ENCODE measurements at places on chromosomes 5 and 9.

DNA sequence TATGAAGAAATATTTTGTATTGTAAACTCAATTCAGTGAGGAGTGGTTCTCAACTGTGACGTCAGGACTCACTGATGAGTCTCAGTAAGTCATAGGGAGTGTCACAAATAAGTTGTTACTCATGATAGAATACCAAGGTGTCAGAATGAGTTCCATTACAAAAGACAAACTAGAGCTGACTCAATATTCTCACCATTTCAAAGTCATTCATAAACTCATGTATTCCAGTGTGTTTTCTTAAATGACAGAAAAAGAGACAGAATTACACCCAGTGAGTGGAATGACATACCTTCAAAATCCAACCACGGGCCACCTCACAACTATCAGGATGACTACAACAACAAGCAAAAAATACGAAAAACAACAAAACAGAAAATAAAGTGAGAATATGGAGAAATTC is 321.5 kb downstream of the ENC1 start:
- no peaks in the 10 kb centered on the region for H3K36me3 ChIP-seq
- H3K4me1 ChIP-seq, result peaks cover 49% of the 10 kb centered on the region
- no peak overlapping the region for H3K4me3 ChIP-seq
- no peak for DNase-seq
- peak overlapping the region; percentile 98 for H3K27ac ChIP-seq
- H3K27me3 ChIP-seq, result no peaks in the 10 kb centered on the region

DNA sequence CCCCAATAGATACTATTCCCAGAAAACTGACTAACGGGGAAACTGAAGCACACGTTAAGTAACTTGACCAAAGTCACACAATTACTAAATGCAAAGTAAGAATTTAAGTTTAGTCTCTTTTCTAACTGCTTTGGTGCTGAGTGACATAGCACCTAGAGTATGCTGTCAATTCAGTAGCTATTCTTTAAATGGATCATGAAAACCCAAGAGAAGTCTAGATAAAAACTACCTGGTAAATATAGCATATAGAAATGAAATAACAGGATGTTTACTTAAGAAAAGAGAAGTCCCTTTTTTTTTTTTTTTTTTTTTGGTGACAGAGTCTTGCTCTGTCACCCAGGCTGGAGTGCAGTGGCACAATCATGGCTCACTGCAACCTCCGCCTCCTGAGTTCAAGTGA is 129.2 kb downstream of the PDE4D start:
- H3K27me3 ChIP-seq, result no peaks in the 10 kb centered on the region
- no peaks in the 10 kb centered on the region for H3K36me3 ChIP-seq
- no peak overlapping the region for H3K4me3 ChIP-seq
- no peak for DNase-seq
- H3K27ac ChIP-seq, result no peak overlapping the region
- H3K4me1 ChIP-seq, result peaks cover 63% of the 10 kb centered on the region

- no peak overlapping the region for H3K27ac ChIP-seq
- H3K4me3 ChIP-seq, result no peak overlapping the region
- H3K36me3 ChIP-seq, result no peaks in the 10 kb centered on the region
- no peak for DNase-seq
These were observed 304.5 kb upstream of the ZNF608 start for GRCh38 chr5:125050926-125051325.

DNA sequence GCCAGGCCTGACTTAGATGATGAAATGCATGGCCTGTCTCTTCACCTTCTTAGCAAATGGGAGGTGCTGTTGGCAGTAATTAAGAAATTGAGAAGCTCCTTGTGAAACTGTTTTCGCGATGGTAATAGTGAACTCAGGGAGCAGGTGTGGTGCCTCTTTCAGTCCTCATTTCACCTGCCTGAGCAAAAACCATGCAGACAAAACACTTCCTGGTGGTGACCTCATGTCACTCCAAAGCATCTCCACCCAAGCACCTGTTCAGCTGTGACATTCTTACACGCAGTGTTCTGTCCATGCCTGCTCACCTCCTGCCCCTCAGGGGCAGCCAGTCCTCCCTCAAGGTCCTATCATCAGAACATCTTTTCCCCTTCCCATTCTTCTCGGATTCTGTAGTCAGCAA is 146.5 kb downstream of the CD180 start:
- no peak for DNase-seq
- no peaks in the 10 kb centered on the region for H3K27me3 ChIP-seq
- peaks cover 4% of the 10 kb centered on the region for H3K4me1 ChIP-seq
- H3K4me3 ChIP-seq, result no peak overlapping the region
- H3K36me3 ChIP-seq, result 0 out of 2 replicates have a peak, but pooled peaks cover 5% of the 10 kb centered on the region

DNA sequence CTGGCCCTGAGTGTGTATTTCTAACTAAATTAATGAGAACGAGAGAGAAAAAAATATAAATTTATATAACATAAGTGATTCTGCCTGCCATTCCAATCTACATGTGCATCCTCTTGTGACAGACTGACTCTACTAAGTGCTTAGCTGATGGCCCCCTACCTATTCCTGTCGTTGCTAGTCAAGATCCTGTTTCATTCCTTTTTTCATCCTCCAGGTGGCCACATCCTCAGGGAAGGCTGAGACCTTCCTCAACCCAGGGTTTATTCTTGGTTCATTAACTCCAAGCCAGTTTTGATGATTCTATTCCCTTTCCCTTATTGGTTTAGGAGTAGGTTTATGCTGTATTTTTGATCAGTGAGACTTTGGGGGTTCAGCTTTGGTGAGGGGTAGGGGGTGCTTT is 201.3 kb downstream of the C9orf152 start:
- DNase-seq, result no peak
- H3K27me3 ChIP-seq, result no peaks in the 10 kb centered on the region
- H3K36me3 ChIP-seq, result no peaks in the 10 kb centered on the region
- H3K4me3 ChIP-seq, result no peak overlapping the region
- H3K27ac ChIP-seq, result no peak overlapping the region

GRCh38 chr9:135040892-135041291 is 46.6 kb upstream of the OLFM1 start:
- DNase-seq, result no peak
- H3K36me3 ChIP-seq, result no peaks in the 10 kb centered on the region
- H3K4me1 ChIP-seq, result no peaks in the 10 kb centered on the region

DNA sequence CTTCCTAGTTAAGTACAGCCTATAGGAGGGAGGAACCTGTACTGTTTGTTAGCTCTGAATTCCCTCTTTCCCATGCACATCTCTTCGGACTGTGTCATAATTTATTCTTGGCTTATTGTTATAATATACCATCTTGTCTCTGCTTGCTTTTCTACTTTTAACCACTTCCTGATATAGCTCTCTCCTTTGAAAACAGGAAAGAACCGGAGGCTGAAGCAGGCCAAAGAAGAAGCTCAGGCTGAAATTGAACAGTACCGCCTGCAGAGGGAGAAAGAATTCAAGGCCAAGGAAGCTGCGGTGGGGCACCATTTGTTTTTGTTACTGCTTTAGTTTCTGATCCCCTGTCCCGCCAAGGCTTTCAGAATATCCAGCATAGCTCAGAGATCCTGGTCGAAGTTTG is 4.8 kb downstream of the ATP6V1G1 start:
- no peak overlapping the region for H3K4me3 ChIP-seq
- H3K27ac ChIP-seq, result no peak overlapping the region
- DNase-seq, result no peak
- H3K27me3 ChIP-seq, result no peaks in the 10 kb centered on the region
- H3K36me3 ChIP-seq, result peaks cover 21% of the 10 kb centered on the region

- peak overlapping the region; percentile 96 for H3K27ac ChIP-seq
- H3K4me1 ChIP-seq, result peaks cover 65% of the 10 kb centered on the region
- peak; percentile 95 for DNase-seq
- no peaks in the 10 kb centered on the region for H3K36me3 ChIP-seq
- peak overlapping the region; percentile 38 for H3K4me3 ChIP-seq
- no peaks in the 10 kb centered on the region for H3K27me3 ChIP-seq
These were observed 113.6 kb downstream of the EFNA5 start for GRCh38 chr5:107557051-107557658.

DNA sequence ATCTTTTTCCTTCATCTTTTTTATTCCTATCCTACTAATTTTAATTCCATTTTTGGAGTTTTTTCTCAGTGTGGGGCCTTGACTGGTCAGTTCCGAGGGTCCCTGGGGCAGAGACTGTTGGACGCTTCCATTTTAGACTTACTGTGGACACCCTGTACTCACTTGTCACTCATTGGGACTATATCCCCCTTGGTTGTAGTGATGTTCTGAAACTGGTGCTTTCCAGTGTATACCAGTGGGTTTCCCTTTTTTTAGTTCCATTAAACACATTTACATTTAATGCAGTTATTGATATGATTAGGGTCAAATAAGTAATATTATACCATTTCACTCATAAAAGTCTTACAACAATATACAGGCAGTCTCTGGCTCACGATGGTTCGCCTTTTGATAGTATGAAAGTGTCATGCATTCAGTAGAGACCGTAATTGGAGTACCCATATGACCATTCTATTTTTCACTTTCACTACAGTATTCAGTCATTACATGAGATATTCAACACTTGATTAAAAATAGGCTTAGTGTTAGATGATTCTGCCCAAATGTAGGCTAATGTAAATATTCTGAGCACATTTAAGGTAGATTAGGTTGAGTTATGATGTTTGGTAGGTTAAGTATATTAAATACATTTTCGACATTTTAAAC is 46.0 kb downstream of the CNOT6 start:
- H3K4me3 ChIP-seq, result no peak overlapping the region
- no peaks in the 10 kb centered on the region for H3K4me1 ChIP-seq
- no peaks in the 10 kb centered on the region for H3K27me3 ChIP-seq
- no peak for DNase-seq
- H3K36me3 ChIP-seq, result peaks cover 4% of the 10 kb centered on the region

GRCh38 chr9:108333530-108333983 is 522.2 kb downstream of the ACTL7B start:
- no peak overlapping the region for H3K4me3 ChIP-seq
- no peaks in the 10 kb centered on the region for H3K36me3 ChIP-seq
- H3K27me3 ChIP-seq, result no peaks in the 10 kb centered on the region
- no peak for DNase-seq
- H3K4me1 ChIP-seq, result no peaks in the 10 kb centered on the region
- no peak overlapping the region for H3K27ac ChIP-seq

- no peak overlapping the region for H3K4me3 ChIP-seq
- no peak overlapping the region for H3K27ac ChIP-seq
- H3K4me1 ChIP-seq, result no peaks in the 10 kb centered on the region
- no peak for DNase-seq
- H3K36me3 ChIP-seq, result no peaks in the 10 kb centered on the region
These were observed 100.4 kb upstream of the LARP1 start for GRCh38 chr5:154654486-154655371.

DNA sequence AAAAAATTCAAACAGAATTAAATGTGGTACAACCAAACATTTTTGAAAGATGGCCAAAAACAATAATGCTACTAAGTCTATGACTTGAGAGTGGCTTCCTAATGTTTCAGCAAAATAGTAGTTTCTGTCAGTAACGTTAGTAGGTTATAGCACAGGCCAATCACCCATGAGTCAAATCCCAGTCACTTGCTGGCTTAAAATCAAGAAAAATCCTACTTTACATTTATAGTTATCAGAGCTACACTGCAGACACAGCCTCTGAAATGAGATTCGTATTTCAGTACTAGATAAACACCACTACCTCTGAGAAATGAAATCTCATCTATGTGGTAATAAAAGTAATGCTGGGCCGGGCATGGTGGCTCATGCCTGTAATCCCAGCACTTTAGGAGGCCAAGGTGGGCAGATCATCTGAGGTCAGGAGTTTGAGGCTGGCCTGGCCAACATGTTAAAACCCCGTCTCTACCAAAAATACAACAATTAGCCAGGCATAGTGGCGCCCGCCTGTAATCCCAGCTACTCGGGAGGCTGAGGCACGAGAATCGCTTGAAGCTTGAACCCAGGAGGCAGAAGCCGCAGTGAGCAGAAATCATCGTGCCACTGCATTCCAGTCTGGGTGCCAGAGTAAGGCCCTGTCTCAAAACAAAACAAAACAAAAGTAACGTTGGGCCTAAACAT is 6.1 kb downstream of the ZDHHC21 start:
- H3K27me3 ChIP-seq, result no peaks in the 10 kb centered on the region
- peaks cover 17% of the 10 kb centered on the region for H3K4me1 ChIP-seq
- DNase-seq, result no peak
- no peak overlapping the region for H3K4me3 ChIP-seq
- H3K36me3 ChIP-seq, result 0 out of 2 replicates have a peak, but pooled peaks cover 3% of the 10 kb centered on the region

DNA sequence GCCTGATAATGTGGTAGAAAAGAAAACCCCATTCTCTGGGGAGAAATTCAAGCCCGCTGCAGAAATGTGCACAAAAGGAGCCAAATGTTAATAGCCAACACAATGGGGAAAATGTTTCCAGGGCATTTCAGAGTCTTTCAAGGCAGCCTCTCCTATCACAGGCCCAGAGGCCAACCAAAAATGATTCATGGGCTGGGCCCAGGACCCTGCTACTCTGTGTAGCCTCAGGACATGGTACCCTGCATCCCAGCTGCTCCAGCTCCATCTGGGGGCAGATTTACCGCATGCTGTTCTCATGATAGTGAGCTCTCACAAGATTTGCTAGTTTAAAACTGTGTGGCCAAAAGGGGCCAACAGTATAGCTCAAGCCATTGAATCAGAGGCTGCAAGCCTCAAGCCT is 41.1 kb downstream of the RAPGEF6 start:
- no peak for DNase-seq
- H3K27ac ChIP-seq, result no peak overlapping the region
- H3K4me3 ChIP-seq, result no peak overlapping the region
- H3K27me3 ChIP-seq, result no peaks in the 10 kb centered on the region
- H3K4me1 ChIP-seq, result no peaks in the 10 kb centered on the region

GRCh38 chr5:68395926-68396511 is 180.5 kb downstream of the PIK3R1 start:
- H3K27me3 ChIP-seq, result no peaks in the 10 kb centered on the region
- DNase-seq, result peak; percentile 69
- no peaks in the 10 kb centered on the region for H3K36me3 ChIP-seq
- H3K4me1 ChIP-seq, result peaks cover 29% of the 10 kb centered on the region

GRCh38 chr5:25891691-25892090 is 1146.7 kb downstream of the CDH9 start:
- no peak overlapping the region for H3K4me3 ChIP-seq
- H3K27me3 ChIP-seq, result no peaks in the 10 kb centered on the region
- no peaks in the 10 kb centered on the region for H3K4me1 ChIP-seq
- DNase-seq, result no peak

DNA sequence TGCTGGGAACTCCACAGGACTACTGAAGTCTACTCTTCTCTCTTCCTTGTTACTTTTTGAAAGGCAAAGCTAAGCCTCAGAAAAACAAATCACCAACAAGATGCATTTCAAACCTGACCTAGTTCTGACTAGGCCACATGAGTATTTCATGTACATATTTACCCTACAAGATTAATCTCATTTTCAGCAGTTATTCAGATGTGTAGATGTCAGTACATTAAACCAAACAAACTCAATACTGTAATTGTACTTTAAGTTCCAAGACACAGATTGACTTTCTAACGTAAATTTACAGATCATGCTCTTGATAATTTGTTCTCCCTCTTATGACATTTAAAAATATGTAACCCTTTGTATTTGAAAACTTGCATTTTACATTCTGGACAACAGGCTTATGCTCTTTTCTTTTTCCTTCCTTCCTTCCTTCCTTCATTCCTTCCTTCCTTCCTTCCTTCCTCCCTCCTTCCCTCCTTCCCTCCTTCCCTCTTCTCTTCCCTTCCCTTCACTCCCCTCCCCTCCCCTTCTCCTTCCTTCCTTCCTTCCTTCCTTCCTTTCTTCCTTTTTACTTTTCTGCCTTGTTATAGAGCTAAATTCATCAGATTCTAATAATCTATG is 1653.4 kb downstream of the EFNA5 start:
- H3K27me3 ChIP-seq, result no peaks in the 10 kb centered on the region
- H3K4me3 ChIP-seq, result no peak overlapping the region
- no peak for DNase-seq

GRCh38 chr5:38816083-38817030 is 29.5 kb upstream of the OSMR start:
- H3K4me1 ChIP-seq, result no peaks in the 10 kb centered on the region
- no peaks in the 10 kb centered on the region for H3K27me3 ChIP-seq
- DNase-seq, result no peak
- no peaks in the 10 kb centered on the region for H3K36me3 ChIP-seq
- no peak overlapping the region for H3K27ac ChIP-seq

Measured in PC-9 (cell line).